CD4-positive, alpha-beta T cell treated with Interleukin-17A for 1 hour (primary cell): ENCODE measurements at places on chromosomes 16 and 17.

GRCh38 chr16:86505185-86505898 is 5.0 kb upstream of the FOXF1 start:
- no peak for DNase-seq

- DNase-seq = no peak
Observed at GRCh38 chr17:66995944-66996343, 31.4 kb downstream of the CACNG4 start.

- no peak for DNase-seq
Observed at GRCh38 chr17:81039854-81040758, 5.2 kb downstream of the BAIAP2 start.

DNA sequence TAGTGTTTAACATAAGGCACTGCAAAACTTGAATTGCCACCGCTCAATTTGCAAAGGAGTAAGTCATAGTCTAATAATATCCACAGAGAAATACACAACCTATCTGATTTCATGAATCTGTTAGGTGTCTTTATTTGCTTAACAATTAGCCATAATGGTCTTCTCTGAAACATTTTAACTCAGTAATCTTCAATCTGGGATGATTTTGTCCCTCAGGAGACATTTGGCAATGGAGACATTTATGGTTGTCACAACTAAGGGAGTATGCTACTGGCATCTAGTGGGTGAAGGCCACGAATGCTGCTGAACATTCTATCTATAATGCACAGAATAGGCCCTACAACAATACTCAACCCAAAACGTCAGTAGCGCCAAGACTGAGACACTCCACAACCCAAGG is 4.3 kb downstream of the UBE2G1 start:
- no peak for DNase-seq

GRCh38 chr17:64020056-64020766 is at the start of gene ICAM2:
Gene ICAM2 (minus strand): TSS chr17:64020633. CDS start chr17:64006691, 13,942 bp downstream.
- DNase-seq = peak; percentile 97

- no peak for DNase-seq
Observed at GRCh38 chr17:42508426-42509165, 27.4 kb upstream of the NAGLU start.

DNA sequence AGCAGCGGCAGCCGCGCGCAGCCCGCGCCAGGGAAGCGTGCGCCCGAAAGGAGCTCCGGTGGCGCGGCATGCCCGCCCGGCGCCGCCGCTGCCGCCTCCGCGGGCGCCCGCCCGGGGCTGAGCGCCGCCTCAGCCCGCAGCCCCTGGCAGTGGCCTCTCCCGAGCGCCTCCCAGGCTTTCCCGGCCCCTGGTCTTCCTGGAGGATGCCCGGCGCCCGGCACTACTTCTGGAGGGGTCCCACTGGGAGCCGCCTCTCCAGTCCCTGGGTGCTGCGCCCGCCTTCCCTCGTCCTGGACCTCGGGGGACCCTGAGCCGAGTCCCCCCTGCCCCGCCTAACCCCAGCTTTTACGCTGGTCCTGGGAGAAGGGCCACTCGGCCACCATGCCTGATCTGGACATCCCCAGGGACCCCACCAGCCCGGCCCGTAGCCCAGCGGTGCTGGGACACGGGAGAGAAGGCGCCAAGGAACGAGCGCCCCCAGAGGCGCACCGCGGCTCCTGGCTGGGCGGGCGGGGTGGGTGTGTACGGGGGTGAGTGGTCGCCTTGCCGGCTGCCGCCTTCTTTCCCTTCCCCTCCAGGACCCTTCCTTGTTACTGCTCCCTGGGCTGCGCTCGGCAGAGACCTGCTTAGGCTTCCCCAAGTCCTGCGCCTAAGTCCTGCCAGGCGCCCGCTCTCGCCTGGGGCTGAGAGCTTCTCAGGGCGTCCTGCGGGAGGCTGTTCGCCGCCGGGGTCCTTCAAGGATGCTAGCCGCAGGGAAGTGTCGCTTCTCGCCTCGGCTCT is 704 bp downstream of the ASIC2 start:
- DNase-seq = no peak

DNA sequence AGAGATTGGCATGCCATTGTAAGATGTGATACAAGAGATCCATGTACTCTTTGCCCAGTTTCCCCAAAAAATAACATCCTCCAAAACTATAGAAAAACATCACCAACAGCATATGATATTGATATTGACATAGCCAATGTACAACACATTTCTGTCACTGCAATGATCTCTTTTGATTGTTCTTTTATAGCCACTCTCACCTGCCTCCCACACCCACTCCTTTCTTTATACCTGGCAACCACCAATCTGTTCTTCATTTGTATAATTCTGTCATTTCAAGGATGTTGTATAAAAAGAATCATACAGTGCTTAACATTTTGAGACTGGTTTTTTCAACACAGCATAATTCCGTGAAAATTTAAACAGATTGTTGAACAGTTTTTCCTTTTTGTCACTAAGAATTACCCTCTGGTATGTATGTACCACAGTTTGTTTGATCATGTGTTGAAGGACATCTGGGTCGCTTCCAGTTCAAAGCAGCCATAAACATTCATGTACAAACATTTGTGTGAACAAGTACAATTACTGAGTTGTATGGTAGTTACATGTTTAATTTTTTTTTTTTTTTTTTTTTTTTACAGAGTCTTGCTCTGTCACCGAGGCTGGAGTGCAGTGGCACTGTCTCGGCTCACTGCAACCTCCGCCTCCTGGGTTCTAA is 9.9 kb downstream of the KRTAP9-1 start:
- no peak for DNase-seq

DNA sequence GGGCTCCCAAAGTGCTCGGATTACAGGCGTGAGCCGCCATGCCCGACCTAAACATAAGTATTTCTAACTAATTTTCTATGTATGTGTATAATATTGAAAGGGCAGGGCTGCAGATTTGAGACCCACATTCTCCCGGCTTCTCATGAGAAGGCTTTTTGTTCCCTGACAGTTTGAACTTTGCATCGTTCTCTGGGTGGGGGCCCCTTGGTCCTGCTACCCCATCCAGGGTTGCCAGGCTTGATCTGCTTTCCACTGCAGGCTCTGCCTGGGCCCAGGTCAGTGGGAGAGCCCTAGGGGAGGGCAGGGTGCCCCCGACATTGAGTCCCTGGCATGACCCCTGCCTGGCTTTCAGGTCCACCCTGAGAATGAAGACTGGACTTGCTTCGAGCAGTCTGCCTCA is 32.3 kb downstream of the SEC14L5 start:
- DNase-seq = no peak

DNA sequence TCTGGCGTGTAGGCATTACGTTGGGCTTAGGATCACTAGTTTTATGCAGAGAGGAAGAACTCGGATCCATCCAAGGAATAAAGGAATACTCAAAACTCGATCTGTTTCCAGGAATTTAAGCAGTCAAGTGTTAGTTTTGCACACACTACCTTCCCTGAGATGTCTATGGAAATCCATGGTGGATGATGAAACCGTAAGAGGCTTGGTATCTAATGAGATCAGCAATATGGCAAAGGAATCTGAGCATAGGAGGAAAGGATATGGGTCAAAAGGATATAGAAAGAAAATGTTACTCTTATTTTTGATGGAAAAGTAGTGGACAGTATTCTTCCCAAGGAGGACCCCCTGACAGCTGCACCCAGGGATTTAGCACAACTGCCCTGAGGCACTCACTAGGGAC is 59.6 kb downstream of the SMG6 start:
- DNase-seq = no peak

DNA sequence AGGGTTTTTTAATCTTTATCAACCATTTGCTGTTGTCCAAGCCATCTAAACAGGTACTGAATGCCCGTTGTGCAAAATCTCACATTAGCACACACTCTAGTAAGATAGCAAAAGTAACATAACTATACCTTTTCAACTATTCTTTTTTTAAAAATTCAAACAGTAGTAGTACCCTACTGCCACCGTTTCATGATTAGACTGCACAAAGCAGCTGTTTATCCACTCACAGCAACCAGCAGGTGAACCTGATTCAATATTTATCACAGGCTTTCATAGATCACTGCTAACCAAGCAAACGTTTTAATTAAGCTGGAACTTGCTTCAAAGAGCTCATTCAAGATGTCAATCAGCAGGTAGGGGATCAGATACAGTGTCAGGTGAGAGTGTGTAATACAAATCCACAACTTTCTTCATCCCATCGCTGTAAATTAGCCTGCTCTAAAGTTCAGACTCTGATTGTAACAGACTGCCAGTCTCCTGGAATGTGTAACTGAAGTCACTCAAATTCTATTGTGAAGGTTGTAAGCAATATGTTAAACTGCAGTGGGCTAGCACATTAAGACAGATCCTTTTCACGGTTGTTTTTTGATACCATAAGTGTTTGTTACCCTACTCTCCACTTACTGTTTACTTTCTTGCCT is 47.3 kb downstream of the BRIP1 start:
- DNase-seq = no peak

GRCh38 chr16:66081775-66082366 is 284.6 kb upstream of the CDH5 start:
- no peak for DNase-seq

DNA sequence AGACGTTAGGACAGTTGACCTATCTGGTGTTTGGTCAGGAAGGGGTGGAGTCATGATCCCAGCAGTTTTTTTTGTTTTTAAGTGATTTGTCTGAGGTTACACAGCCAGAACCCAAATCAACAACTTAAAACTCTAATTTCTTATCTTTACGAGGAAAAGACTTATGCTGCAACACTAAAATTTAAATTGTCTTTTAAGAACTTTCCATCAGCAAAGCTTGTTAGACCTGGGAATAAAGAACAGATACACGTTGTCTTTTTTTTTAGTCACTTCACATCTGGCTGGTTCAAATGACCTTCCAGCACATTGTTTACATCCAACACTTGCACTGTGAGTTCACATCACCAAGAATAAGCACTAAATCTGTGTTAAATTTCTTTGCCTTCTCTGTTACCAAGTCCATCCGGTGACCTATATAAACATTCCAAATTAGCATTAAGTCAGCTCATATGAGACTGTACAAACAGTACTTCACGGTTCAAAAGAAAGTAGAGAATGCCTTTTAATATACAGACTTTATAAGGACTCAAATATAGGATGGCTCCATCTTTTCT is 115.0 kb downstream of the HS3ST2 start:
- no peak for DNase-seq

GRCh38 chr17:50909765-50910605 is 43.8 kb upstream of the TOB1 start:
- DNase-seq = peak; percentile 88

- DNase-seq = no peak
Observed at GRCh38 chr17:7710301-7710700, 5.3 kb downstream of the EFNB3 start.

- DNase-seq = no peak
Observed at GRCh38 chr17:42214156-42214555, 19.9 kb upstream of the GHDC start.

- DNase-seq = no peak
Observed at GRCh38 chr16:11781773-11782172, 15.3 kb downstream of the ZC3H7A start.

DNA sequence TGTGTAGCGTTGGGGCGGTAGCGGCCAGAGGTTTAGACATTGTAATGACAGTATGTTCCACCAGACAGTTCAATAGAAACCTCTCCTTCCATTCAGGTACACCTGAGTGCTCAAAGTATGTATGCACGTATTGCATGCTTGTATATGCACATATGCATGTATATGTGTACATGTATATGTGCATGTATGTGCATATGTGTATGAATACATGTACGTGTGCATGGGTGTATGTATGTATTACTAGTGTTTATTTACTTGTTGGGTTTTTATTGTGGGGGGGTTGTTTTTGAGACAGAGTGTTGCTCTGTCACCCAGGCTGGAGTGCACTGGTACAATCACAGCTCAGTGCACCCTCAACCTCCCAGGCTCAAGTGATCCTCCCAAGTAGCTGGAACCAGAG is 30.0 kb downstream of the BCO1 start:
- no peak for DNase-seq

DNA sequence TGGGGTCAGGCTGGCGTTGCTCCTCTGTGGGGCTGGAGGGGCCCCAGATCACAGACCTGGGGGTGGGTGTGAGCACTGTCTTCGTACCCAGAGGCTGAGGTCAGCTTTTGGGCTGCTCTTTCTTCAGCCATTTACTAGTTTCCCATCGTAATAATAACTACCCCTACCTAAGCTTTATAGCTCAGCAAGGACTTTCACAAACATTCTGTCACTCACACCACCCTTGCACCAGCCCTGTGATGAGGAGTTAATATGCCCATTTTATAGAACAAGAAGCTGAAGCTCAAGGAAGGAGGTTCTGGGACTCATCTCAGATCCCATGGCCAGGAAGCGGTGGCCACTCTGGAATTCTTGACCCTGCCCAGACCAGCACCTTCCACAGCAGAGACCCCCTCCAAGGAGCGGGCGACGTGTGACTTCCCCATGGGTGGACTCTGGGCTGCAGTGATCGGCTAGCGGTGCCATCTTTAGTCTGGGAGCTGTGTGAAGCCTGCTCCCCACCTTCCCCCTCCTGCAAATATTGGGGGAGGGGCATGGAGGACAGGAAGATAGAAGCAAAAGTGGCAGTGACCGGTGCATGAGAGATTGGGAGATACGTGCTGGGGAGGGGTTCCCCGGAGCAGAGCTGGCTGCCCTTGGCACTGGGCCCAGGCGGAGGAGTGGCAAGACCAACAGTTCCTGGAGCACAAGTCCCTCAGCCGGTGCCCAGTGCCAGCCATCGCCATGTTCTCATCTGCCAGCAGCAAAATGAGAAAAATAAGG is 81.8 kb upstream of the TOB1 start:
- no peak for DNase-seq

- peak; percentile 24 for DNase-seq
Observed at GRCh38 chr17:10729334-10730193, at the start of gene TMEM220. Gene TMEM220 (minus strand): TSS chr17:10730023. CDS start chr17:10729851, 172 bp downstream.

GRCh38 chr16:77807021-77807420 is 18.7 kb downstream of the VAT1L start:
- DNase-seq = no peak

GRCh38 chr17:68646626-68647526 is 45.7 kb upstream of the FAM20A start:
- no peak for DNase-seq
